Anterior cingulate cortex (tissue), 58 donors: ENCODE measurements at places on chromosomes 1 and 21.

- DNase-seq: no peak
These were observed 21.6 kb downstream of the PSEN2 start for GRCh38 chr1:226891846-226892523.

DNA sequence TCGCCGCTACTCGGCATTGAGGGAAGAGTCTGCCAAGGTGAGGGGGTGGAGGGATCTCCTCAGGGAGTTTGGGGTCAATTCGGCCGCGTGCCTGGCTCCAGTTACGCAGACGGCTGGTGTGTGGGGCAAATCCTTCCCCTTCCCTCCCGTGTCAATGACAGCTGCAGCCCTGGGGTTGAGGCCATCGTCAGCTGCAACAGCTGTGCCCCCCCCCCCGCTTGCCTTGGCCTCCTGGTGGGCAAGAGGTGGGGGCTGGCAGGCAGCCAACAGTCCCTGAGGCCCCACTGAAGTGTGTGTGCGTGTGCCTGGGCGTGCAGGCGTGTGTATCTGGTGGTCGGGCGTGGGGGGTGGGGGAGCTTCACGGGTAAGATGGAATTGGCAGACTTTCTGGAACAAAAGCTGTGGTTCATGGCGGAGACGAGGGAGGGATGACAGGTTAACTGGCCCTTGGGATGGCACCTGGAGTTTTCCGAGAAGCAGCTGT lies 25.6 kb downstream of the PPFIA4 start:
- DNase-seq: no peak

- no peak for DNase-seq
These were observed 34.9 kb upstream of the NTNG1 start for GRCh38 chr1:107105914-107106313.

GRCh38 chr1:61079296-61079897 lies 3.0 kb upstream of the NFIA start:
- no peak for DNase-seq

GRCh38 chr1:222339376-222339947 lies 208.4 kb downstream of the HHIPL2 start:
- DNase-seq: no peak

- DNase-seq: no peak
These were observed 1023.1 kb downstream of the ADGRL2 start for GRCh38 chr1:82823876-82824275.

GRCh38 chr1:51313268-51313852 lies 17.0 kb downstream of the TTC39A start:
- no peak for DNase-seq

- DNase-seq: no peak
These were observed 7.9 kb upstream of the SRP9 start for GRCh38 chr1:225769687-225770086.

DNA sequence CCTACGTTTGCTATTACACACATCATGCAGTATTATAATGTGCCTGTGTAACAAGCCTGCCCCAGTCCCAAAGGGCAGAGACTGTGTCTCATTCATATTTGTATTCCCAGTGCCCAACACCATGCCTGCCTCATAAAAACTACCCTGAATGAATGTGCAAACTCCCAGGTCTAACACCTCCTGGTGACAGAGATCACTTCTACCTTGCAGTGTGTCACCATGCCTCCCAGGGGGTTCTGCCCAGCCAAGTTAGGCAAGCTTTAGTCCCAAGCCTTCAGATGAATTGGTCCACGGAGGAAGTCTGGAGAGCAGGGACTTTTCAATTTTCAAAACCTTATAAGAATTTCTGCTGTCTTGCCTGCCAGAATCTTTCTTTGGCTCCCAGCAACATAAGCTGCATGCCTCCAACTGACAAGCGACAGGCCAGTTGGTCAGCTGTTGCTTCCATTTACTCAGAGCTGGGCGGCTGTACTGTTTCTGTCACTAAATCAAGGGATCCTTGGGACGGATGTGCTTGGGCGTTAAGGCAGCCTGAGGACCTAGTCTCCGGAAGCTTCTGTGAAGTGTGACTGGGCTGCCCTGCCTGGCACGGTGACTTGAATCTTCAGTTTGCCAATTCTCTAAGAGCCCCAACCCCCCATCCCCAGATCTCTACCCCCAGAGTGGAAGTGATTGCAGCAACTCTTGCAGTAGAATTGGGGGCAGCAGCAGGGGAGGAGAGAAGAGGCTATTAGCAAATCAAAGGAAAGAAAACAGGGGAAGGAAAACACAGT lies 1.2 kb downstream of the RXRG start:
- no peak for DNase-seq

DNA sequence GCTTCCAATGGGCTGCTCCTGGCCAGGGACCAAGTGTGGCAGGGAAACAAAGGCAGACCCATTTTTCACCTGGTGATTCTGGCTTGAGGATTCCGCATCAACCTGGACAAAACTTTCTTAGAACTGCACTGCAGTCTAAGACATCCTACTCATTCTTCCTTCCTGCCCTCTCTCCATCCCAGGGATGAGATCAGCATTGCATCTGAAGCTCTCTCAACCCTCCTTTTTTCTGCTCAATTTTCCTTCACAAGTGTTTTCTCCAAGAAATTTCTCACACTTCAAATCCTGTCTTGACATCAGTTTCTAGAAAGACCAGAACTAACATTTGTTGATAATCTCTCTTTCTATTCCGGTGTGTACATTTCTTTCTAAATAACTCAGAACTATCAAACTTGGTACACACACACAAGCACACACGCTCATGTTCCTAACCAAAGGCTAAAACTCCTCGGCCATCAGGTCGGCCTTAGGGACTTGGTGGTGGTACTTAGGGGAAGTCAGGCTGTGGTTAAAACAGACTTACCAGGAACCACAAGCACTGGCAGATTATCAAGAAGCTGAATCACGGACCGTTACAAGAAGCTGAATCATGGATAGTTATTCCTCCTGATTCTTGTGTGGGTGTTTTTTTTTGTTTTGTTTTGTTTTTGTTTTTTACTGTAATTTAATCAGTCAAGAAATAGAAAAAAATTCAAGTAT lies 21.0 kb upstream of the CXADR start:
- no peak for DNase-seq

- no peak for DNase-seq
These were observed 2.0 kb upstream of the TRIM58 start for GRCh38 chr1:247854899-247855545.

GRCh38 chr1:41627491-41628280 lies 143.2 kb upstream of the EDN2 start:
- no peak for DNase-seq
